CD4-positive, alpha-beta T cell (primary cell): ENCODE measurements at places on chromosomes 16 and 17.

DNA sequence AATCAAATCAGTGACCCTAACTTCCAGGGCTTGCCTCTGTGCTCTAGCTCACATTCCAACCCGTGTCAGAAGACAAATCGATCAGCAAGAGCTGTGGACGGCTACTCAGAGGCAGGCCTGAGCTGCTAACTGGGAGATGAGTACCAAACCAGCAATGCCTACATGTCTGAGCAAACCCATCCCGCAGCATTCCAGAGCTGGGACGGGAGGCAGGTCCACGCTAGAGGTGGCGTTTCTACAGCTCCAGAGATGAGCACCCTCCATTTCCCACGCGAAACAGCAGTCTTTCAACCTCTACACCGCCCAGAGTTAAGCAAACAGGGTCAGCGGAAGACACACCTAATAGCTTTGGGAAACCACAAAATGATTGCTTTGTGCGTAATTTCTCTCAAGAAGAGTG is 6.5 kb downstream of the NXN start:
- no peak for DNase-seq

GRCh38 chr16:49275050-49275730 is 6.4 kb downstream of the CBLN1 start:
- no peak for DNase-seq

DNA sequence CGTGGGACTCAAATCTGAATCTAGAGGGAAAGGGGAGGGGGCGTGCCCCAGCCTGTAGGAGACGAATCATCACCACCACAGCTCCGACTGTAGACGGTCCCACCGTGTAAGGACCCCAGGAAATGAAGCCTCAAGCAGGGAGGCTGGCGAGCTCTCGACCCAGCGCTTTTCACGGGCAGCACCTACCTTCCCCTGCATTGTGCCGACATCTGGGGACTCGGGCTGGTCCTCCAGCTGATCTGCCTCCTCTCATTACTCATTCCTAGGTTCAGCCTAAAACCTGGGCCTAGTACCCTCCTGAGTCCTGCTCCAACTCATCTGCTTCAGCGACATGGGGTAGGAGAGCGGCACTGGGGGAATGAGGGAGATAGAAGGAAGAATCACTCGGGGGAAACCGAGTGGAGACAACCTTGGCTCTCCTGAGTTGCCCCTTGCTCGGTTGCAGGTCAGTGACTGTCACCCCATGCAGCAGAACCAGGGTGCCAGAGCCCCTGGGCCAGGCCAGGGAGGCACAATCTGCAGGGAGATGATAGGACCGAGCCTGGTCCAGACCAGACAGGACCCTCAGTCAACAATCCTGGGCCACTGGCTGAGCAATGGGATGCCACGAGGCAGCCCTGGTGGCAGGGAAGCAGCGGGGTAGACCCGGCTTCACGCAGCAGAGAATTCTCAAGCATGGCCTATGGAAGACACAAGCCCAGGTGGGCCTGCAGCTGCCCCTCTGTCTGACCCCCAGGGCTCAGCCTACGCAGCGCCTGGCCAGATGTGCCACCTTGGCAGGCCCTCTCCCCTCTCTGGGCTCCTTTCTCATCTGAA is 833 bp upstream of the BCAR1 start:
- DNase-seq, result no peak

GRCh38 chr16:66953462-66954096 is 7.5 kb upstream of the CES3 start:
- DNase-seq, result no peak

DNA sequence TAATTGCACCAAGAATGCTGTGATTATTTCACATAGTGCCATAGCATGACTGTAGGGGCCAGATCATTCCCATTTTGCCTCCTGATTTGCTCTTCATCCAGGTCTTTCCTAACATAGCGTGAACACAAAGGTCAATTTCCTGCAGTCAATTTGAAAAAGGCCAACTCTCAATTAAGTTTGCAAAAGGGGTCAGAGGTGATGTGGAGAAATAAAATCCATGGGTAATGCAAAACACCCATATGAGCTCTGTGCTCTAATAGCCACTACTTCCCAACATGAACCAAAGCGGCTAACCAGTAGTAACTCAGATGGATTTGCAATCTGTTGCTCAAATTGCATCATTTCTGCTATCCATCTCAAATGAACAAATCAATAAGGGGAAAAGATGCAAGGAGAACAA is 275.5 kb upstream of the SOX9 start:
- DNase-seq, result no peak

- peak; percentile 81 for DNase-seq
Measured at GRCh38 chr16:89096768-89097391, 3.2 kb downstream of the ACSF3 start.
